ENCODE measurements at places on chromosomes 1 and 21.

DNA sequence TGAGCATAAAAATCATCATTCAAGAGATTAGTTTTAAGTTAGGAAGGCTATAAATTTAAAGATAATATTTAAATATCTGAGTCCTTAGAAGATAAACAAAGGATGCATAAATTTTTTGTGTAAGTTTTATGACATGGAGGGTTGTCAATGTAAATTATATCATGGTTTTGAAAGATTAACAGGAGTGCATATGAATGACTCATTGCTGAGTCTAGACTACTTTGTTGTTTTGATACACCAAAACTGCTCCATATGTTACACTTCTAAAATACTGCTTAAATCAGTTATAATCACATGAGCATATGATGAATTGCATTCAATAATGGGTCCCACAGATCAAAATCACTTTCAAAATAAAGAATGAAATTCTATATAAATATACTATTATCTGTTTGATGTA, 312.5 kb downstream of the KCNT2 start:
- no peak for DNase-seq

GRCh38 chr1:71882637-71883036, 399.7 kb downstream of the NEGR1 start:
- DNase-seq, result no peak

DNA sequence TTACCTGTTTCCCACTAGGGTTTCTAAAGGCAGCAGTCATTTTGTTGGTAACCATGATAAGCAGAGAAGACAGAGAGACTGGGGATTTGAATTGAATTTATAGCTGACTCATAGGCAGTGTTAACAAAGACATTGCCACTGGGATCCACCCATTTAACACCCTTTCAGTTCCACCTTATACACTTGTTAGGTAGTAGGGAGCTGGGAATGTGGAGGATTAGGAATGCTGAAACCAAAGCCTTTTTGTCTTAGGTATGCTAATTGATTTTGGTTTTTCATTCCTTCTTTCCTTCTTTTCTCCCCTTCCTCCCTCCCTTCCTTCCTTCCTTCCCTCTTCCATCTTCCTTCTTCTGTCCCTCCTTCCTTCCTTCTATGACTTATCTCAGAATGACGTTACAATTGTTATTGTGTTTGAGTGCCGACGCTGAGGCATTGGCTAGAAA, 7.5 kb upstream of the EVI5 start:
- no peak for DNase-seq

DNA sequence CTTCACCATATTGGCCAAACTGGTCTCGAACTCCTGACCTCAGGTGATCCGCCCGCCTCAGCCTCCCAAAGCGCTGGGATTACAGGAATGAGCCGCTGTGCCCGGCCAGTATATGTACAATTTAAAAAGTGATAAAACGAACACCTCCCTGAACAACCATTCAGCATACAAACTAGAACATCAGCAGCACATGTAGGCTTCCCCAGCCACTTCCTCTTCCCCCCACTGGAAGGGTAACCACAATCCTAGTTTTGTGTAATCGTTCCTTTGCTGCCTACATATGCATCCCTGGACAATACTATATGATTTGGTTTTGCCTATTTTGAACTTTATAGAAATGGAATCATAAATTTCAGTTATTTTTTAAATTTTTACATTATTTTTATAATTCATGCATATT, 60.4 kb downstream of the DESI2 start:
- DNase-seq, result no peak

DNA sequence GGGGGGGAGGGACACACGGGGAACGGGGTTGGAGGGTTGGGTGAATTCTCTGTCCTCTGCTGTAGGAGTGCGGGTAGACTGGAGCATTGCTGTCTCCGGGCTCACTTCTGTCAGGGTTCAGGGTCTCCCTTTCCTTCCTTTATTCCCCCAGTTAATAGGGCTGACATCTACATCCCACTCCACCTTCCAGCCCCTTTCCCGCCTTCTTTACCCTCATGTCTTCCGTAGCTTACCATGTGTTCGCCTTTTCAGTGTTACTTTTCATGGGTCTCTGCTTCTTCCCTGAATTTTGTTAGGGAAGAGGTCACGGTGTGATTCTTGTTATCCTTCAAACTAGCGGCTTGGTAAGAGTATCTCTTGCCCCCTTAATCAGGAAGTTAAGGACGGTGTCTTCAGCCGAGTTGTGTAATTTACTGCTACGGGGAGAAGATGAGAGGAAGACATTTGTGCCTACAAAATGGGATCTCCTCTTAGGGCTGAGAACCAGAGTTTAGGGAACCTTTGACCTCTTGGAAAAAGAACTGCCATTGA, 917 bp downstream of the RAP1A start:
- no peak for DNase-seq

DNA sequence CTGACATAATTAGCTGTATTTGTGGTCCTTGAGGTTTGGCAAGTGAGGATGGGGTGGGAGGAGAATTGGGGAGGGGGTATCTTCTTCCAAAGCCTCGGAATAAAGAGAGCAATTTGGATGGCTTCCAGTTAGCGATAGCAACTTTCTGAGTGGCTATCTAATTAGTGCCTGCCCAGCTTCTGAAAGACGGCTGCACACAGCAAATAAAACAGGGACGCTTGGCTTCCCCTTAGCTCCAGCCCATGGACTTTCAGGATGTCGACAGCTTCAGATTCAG, 31.1 kb downstream of the KLHDC7A start:
- DNase-seq, result no peak

DNA sequence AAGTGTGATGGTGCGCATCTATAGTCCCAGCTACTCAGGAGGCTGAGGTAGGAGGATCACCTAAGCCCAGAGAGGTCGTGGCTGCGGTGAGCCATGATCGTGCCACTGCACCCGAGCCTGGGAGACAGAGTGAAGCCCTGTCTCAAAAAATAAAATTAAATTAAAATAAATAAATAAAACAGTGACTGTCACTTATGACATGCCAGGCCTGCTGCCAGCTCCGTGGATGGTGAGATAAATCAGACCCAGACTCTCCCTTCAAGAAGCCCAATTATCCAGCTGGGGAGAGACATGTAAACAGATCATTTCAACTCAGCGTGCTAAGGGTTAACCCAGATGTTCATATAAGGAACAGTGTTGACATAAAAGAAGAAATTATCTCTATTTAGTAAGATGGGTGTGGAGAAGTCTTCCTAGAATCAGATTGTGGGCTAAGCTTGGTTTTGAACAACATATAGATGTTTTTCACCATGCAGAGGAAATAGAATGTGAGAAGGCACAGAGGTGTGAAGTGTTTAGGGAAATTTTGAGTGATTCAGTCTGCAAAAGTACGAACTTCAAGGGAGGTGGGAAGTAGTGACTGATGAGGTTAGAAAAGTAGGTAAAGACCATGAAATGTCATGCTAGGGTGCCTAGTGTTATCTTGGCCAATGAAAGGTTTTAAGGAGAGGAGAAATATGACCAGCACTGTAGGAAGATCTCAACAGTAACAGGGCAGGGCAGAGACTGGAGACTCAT, 18.3 kb downstream of the YARS1 start:
- DNase-seq, result no peak

GRCh38 chr1:172966844-172967540, 83.7 kb downstream of the TNFSF18 start:
- no peak for DNase-seq

GRCh38 chr1:186473047-186473446, 12.1 kb upstream of the PDC start:
- DNase-seq, result no peak

DNA sequence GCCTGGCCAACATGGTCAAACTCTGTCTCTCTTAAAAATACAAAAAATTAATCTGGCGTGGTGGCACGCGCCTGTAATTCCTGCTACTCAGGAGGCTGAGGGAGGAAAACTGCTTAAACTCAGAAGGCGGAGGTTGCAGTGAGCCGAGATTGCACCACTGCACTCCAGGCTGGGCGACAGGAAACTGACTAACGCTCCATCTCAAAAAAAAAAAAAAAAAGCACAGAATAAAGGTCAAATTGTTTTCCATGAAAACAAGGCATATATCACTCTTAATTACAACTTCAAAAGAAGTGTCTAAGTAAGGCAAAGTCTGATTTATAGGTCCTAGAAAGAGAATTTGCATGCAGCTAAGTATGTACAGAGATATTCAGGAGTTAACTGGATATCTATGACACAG, 25.6 kb downstream of the EYA3 start:
- DNase-seq, result no peak
